Stimulated activated CD4-positive, alpha-beta T cell treated with anti-CD3 and anti-CD28 coated beads, Interleukin-1b, Interleukin-23, amount 100 ng/mL, for 24 hours (primary cell): ENCODE measurements at places on chromosomes 2 and 18.

DNA sequence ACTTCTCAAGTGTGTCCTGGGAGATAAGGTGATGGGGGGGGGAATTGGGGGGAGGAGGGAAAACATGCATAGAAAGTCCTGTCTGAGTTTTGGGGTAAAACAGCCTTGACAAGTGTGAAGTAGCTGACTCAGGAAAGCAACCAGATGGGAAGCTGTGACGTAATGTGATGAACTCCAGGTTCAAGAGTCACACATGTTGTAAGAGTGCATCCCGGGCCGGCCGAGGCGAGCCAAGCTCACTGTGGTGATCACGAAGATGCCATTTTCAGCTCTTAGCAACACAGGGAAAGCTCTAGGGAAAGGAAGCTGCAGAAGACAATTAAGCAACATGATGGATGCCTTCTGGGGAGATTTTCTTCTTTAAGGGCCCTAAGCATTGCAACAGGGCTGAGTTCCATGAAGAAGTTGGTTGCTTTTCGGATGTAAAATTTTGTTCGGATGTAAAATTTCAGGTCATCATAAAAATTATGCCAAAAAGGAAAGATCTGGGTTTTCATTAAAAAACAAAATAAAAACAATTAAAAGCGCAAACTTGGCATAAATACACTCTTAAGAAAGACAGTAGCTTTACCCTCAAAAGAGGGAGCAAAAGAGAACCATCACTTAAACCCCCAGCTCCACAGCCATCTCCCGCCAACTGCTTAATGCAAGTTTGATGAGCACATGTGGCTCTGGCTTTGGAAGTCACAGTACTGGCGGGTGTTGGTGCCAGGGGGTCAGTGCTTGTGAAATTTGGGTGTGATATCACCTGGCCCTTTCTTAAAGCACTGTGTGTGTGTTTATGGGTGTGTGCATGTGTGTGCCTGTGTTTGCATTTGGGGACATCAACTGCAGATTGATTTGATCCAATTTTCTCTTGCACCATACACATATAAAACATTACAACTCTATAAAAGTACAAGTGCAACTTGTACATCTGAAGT, 19.1 kb downstream of the SERTAD2 start:
- no peak for DNase-seq

- DNase-seq, result no peak
Observed at GRCh38 chr2:241701149-241701398, 765 bp upstream of the ING5 start.

- DNase-seq, result no peak
Observed at GRCh38 chr18:9854801-9855676, 30.7 kb upstream of the TXNDC2 start.

- no peak for DNase-seq
Observed at GRCh38 chr2:70280242-70280798, 13.2 kb downstream of the SNRPG start.

GRCh38 chr2:66435549-66435875, 587 bp downstream of the MEIS1 start:
- no peak for DNase-seq

GRCh38 chr18:60134806-60135205, 235.0 kb downstream of the PMAIP1 start:
- no peak for DNase-seq

DNA sequence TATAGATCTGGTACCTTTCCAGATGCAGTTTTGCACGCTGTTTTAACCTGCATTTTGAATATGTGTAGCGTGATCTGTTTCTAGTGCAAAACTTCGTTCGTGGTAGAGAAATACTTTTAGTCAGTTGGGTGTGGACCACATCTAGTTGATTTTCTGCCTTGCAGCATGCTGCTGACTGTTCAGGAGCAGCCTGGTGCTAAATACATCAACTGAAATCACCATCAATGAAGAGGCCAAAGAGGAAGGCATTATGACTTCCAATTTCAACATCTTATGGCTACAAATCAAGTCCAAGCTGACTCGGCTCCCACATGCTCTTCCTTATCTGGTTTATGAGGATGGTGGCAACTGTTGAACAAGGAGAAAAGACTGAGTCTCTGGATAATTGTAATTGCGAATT, 298.5 kb downstream of the ZNF521 start:
- no peak for DNase-seq

GRCh38 chr2:64119369-64119768, 24.9 kb downstream of the PELI1 start:
- no peak for DNase-seq

GRCh38 chr18:13914170-13914569, 1.2 kb downstream of the MC2R start:
- DNase-seq, result no peak

- DNase-seq, result no peak
Observed at GRCh38 chr2:210028178-210028577, 25.7 kb downstream of the RPE start.

DNA sequence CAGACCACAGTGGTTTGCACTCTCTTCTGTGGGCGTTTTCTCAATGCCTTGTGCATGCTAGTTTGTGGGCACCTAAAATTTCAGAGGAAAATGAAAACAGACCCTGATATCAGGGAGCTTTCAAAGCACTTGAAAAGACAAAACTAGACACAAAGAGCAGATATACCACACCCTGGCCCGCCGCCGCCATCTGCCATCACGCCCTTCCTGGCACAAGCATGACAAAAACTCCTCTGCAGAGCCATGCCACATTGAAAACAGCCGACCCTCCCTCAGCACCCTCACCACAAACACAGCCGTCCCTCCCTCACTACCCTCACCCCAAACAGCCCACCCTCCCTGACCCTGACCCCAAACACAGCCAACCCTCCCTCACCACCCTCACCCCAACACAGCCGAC, 84.8 kb upstream of the RAB6C start:
- no peak for DNase-seq

DNA sequence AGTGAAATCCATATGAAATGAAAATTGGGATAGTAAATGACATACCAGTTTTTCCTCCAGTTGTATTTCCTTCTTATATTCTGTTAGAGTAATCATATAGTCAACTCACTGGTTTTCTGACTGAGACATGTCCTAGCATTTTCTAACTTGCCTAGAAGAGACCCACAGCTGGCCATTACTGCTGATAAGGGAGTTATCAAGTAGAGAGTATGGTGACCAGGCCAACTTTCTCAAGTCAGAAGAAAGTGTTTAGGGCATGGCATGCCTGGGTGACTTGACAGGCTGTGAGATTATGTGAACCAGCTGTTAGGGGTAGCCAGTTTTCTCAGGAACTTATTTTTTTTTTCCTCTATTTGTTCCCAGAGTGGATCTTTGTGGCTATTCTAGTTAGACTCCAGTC, 81.2 kb downstream of the GPD2 start:
- no peak for DNase-seq

GRCh38 chr18:77677536-77677935, 427.9 kb downstream of the GALR1 start:
- DNase-seq, result no peak

GRCh38 chr2:205188239-205189138, 493.8 kb upstream of the NRP2 start:
- no peak for DNase-seq

DNA sequence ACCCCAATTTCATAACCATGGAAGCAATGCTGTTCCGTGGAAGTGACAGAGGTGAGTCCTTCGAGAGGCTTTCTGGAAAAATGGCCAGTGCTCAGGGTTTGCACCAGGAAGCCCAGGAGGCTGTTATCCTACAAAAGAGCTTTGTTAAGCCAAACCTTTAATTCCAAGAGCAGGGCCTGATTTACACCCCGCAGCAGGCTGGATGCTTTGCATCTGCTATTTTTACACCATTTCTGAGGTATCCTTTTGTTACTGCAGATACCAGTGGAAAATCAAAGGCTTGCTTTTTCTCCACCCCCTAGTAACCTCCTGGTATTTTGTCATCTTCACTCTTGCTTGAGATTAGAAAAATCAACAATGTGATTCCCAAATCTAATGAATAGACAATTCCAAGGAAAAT, 380.6 kb downstream of the SOX11 start:
- DNase-seq, result no peak

DNA sequence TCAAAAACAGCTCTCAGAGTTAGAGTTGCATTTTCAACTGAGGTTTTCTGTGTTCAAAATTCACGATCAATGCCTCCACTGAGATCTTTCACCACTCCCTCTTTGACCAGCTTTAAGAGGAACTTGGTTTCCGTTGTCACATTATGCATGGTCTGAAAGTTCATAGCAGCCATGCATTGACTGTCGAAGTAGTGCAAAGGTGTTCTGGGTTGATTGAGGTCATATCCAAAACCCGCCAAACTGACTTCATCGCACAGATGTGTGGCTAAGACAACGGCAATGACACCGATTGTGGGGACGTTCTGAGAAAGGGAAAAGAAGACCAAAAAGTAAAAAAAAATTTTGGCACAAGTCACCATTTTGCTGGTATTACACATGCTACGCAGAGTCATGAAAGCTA, 48.7 kb downstream of the ST3GAL5 start:
- no peak for DNase-seq

- no peak for DNase-seq
Observed at GRCh38 chr2:202171241-202171825, 67.1 kb downstream of the SUMO1 start.

DNA sequence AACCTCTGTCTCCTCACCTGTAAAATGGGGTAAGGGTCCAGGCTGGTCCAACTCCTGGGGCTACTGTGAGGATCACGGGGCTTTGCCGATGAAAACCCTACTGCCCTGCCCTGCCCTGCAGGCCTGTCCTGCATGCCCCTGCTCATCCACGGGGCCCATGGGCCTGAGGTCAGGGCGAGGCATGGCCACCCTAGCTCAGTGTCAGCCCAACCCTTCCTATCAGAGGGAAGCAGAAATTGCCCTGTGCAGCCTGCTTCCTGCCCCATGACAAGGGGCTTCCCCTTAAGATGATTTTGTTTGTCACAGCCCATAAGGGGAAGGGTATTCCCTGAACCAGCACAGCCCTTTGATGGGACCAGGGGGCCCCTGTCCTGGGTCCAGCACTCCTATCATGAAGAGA, 353.6 kb upstream of the ID2 start:
- no peak for DNase-seq

DNA sequence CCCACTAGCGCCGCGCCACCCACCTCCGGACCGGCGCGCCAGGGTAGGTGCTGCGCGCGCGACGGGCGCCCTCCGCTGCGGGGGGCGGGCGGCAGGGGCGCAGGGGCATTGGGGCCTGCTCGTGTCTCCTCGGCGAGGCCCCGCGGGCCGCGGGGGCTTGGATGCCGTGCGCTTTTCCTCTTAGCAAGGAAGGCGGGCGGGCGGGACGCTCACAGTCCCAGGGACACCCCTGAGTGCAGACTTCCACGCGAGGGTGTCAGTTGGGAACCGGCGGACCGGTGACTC, 748 bp downstream of the TWIST2 start:
- DNase-seq, result no peak

DNA sequence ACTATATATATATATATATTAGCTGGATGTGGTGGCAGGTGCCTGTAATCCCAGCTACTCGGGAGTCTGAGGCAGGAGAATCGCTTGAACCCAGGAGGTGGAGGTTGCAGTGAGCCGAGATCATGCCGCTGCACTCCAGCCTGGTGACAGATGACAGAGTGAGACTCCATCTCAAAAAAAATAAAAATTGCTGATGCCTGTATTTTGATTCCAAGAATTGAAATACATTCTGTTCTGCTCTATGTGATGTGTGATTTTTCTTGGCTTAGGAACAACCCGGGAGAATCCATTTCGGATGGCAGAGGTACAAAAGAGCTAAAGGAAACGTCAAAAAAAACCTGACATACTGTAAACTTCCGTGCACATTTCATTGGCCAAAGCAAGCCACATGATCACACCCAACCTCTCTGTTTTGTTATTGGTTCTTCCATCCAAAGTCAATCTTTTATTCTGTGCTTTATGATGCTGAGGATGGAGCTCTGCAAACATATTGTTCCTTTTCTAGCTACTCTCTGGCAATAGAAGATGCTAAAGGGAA, 478.1 kb upstream of the MAP2 start:
- DNase-seq, result no peak

- DNase-seq, result no peak
Observed at GRCh38 chr2:47009253-47009767, 93.7 kb upstream of the MCFD2 start.

GRCh38 chr2:9753665-9754531, 89.4 kb upstream of the TAF1B start:
- peak; percentile 37 for DNase-seq

DNA sequence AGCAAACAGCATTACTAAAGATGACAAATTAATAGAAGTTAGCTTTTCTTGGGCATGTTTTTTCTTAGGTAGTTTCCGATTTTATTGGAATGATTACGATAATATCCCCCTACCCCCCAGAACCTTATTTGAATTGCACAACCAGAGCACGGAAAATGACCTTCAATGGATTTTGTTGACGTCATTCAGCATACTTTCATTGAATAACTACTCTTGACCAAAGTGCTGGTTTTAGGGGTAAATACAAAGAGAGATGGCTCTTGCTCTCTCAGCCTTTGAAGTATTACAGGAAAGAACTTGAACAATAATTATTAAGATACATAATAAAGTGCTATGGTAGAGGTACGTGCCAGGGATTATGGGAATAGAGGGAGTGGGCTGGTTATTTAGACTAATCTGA, 36.0 kb downstream of the VAPA start:
- no peak for DNase-seq

GRCh38 chr2:20478961-20479360, 32.1 kb downstream of the RHOB start:
- no peak for DNase-seq

GRCh38 chr2:13230221-13230620, 513.5 kb downstream of the TRIB2 start:
- DNase-seq, result no peak

- no peak for DNase-seq
Observed at GRCh38 chr2:39127973-39128372, 7.1 kb upstream of the SOS1 start.

DNA sequence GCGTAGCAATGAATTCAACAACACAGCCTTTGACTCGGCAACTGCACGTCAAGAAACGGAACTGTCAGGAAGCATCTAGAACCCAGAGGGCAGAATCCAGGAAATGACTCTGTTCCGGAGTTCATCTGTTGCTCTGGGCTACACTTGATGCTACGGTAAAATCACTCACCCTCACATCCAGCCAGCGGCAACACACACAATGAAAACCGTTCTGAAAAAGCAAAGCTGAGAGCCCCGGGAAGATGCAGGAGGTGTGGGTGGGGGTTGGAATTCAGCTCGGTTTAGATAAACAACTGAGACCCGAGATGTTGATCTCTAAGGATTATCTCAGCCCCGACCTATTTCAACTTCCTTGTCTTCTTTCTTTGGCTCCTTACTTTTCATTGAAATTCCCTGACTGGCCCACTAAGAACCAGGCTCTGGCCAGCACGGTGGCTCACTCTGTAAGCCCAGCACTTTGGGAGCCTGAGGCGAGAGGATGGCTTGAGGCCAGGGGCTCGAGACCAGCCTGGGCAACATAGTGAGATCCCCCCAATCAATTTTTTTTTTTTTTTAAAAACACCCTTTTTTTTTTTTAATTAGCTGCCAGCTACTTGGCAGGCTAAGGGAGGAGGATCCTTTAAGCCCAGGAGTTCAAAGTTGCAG, 13.3 kb upstream of the RAB17 start:
- no peak for DNase-seq

DNA sequence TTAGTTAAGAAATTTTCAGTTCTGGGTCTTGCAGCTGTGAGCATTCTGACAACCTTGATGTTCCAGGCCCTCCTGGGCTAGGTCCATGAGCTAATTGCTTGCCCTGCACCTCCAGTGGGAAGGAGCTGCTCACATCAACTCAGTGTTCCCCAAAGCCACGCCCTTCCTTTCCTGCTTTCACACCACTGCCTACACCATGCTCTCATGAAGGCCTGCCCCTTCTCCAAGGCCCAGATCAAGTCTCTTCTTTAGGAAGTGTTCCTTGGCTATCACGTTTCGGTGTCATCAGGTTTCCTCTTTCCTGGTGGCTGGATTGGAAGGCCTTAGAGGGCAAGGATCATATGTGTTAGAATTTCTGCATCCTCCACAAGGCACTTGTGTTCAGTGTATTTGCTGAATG, 18.8 kb downstream of the TMEM127 start:
- DNase-seq, result no peak
